CD4-positive, alpha-beta T cell treated with Interleukin-15 for 4 hours (primary cell): ENCODE measurements at places on chromosomes 6 and 20.

- no peak for DNase-seq
These were observed at the start of gene ADGB for GRCh38 chr6:146598772-146599405. Gene ADGB, plus strand, starts transcription at chr6:146598972. Its CDS starts 69 bp downstream, at chr6:146599041.

DNA sequence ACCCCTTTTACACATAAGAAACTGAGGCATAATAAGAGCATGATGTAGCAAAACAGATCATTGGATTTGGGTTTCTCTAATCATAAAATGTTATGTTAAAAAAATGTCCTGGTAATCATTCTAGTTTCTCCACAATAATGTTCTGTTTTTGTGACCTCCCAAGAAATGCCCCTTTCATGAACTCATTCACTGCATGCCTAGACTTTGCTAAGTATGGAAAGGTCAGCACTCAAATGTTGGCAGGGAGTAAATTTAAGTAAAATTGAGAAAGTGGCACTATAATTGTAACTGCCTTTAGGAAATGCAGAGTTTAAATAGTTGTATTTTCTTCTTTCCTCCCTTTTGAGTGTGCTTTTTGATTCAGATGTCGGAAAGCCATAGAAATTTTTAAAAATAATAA, 48.5 kb upstream of the ID4 start:
- no peak for DNase-seq

GRCh38 chr6:20661721-20662120, 127.5 kb downstream of the CDKAL1 start:
- DNase-seq, result no peak

GRCh38 chr6:125307964-125308615, 6.3 kb upstream of the HDDC2 start:
- no peak for DNase-seq

DNA sequence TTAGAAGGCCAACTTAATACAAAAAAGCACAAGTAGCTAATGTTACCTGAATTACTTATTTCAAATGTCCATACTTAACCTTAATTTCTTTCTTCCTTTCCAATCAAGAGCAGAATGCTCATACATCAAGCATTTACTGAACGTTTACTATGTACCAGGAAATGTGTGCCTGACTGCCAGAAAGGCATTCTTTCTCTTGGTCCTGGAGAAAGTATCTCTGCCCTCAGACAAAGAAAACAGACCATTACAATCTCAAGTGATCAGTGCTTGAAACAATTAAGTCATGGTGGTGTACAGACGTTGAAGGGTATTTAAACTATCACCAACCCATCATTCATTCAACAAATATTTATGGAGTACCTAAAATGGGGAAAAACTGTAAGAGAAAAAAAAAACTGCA, 26.4 kb downstream of the CSNK2A1 start:
- no peak for DNase-seq

DNA sequence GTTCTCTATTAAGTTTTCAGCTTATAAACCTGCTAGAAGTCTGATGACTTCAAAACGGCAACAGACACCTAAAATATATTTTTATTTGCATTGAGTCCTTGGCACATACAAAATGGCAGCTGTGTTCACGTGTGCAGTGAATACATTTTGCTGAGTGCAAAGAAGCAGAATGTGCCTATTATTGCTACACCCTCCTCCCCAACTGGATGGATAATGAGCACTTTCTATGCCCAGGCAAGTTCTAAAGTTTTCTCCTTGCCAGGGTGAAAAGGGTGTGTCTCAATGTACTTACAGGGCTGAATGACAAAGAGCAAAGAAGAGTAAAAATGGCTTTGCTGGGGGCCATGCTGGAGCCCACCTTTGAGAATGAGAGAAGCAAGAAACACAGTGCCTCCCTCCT, 4.0 kb upstream of the FERMT1 start:
- no peak for DNase-seq

GRCh38 chr6:7139835-7140470, 32.2 kb downstream of the RREB1 start:
- DNase-seq, result no peak

GRCh38 chr6:16086965-16087364, 41.9 kb upstream of the MYLIP start:
- no peak for DNase-seq

- no peak for DNase-seq
These were observed 81.9 kb downstream of the ANKS1A start for GRCh38 chr6:34970957-34971356.

- DNase-seq, result no peak
These were observed 207.4 kb downstream of the SOX4 start for GRCh38 chr6:21800948-21801438.

- DNase-seq, result no peak
These were observed 58.4 kb downstream of the TRIM38 start for GRCh38 chr6:26021001-26021349.

DNA sequence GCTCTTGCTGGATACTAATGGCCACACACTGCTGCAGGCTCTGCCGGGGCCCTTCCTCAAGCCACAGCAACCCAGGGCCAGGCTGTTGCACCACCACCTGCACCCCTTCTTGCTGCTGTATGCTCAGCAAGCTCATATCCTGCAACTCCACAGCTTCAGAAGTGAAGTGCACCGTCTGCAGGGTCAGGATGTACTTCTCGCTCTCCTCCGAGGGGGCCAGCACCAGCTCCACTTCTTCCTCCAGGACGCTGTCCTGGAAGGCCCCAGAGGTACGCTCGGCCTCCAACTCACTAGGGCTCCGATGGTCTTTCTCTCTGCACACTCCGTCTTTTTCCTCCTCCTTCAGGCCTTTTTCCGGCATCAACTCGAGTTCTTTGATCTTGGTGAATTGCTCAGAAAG, 1.2 kb downstream of the CTCFL start:
- DNase-seq, result no peak

- no peak for DNase-seq
These were observed 498.5 kb upstream of the GJE1 start for GRCh38 chr6:141634269-141634668.

DNA sequence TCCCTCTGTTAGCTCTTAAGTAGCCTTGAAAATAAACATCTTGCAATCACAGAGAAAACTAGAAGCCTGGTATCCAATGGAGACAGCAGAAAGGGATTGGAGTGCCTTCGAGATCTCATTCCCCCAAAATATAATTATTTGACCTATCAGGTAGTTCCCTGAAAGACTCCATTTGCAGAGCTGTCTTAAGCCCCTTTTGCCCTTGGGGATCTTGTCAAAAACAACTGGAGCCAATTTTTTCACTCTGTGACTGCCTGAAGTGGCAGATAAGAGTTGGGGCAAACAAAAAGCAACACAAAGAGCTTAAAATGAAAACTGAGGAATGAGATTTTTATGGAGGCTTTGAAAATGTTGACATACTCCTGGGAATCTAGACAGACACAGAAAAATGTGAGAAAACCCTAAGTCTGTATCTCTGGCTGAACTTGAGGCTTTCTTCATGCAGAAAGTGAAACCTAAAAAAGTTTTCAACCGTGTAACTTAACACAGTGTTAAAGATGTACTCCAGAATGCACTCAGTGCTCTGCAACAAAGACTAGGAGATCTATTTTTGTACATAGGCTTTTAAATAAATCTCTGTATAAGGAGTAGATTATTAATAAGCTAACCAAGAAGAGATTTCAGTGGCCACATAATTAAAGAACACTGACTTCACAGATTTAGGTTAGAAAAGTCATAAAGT, 971.1 kb upstream of the MAN1A1 start:
- DNase-seq, result no peak

DNA sequence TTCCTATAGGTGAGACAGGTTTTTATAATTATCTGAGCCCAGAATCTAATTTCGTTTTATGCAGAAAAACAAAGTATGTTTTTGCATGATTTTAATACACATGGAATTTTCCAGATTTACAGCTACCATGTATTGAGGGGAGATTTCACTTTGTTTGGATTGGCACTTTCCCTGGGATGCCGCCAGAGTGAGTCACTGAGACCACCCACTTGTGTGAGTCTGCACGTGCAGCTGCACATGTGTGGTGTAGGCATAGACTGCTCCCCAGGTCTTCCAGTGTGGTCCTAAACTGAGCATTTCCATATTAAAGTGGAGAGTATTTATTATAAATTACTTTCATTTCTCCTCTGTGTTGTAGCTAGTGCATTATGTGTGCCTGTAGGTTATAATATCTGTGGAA, 186.8 kb downstream of the UBE3D start:
- no peak for DNase-seq

- no peak for DNase-seq
These were observed 133.7 kb downstream of the ERMARD start for GRCh38 chr6:169885131-169885530.

GRCh38 chr6:154508573-154509375, 1.7 kb downstream of the CNKSR3 start:
- no peak for DNase-seq

- DNase-seq, result no peak
These were observed 291.2 kb upstream of the ADGRB3 start for GRCh38 chr6:68343901-68344300.

- no peak for DNase-seq
These were observed 21.6 kb upstream of the MYB start for GRCh38 chr6:135159531-135159930.

GRCh38 chr20:60806824-60807223, 445.2 kb upstream of the CDH4 start:
- DNase-seq, result no peak

DNA sequence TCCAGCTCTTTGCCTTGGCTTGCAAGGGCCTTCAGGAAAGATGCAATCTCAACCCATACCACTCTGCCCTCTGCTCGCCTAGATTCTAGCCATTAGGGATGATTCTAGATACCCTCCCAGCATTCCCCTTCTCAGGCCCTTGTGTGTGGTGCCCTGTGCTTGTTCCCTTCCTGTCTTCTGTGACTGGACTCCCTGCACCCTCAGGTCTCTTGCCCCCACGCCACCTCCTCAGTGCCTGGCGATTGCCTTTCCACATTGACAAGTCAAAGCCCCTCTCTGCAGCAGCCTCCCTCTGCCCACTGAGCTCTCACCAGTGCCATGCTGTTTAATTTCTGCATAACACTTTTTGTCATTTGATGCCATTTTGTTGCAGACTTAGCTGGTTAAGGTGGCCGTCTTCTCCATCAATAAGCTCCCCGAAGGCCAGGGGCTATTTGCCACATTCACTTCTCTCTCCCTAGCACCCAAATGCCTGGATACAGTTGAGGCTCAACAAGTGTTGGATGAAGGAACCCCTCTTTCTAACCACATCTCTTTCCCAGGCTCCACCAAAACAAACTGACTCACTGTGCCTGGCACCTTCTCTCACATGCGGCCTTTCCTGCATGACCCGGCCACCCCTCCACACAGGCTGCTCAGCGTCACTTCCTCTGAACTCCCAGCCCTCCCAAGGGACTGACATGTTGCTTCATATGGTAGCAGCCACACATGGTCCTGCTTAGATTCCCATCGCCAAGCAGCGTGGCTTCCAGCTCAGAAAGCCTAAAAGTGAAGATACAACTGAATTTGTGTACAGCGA, 4.6 kb upstream of the TXNDC5 start:
- no peak for DNase-seq

GRCh38 chr20:48623176-48623905, 204.5 kb downstream of the PREX1 start:
- no peak for DNase-seq

- DNase-seq, result peak; percentile 68
These were observed at the start of gene OGFR for GRCh38 chr20:62804627-62805154. Gene OGFR, plus strand, starts transcription at chr20:62804835. Its CDS starts 25 bp downstream, at chr20:62804860.

DNA sequence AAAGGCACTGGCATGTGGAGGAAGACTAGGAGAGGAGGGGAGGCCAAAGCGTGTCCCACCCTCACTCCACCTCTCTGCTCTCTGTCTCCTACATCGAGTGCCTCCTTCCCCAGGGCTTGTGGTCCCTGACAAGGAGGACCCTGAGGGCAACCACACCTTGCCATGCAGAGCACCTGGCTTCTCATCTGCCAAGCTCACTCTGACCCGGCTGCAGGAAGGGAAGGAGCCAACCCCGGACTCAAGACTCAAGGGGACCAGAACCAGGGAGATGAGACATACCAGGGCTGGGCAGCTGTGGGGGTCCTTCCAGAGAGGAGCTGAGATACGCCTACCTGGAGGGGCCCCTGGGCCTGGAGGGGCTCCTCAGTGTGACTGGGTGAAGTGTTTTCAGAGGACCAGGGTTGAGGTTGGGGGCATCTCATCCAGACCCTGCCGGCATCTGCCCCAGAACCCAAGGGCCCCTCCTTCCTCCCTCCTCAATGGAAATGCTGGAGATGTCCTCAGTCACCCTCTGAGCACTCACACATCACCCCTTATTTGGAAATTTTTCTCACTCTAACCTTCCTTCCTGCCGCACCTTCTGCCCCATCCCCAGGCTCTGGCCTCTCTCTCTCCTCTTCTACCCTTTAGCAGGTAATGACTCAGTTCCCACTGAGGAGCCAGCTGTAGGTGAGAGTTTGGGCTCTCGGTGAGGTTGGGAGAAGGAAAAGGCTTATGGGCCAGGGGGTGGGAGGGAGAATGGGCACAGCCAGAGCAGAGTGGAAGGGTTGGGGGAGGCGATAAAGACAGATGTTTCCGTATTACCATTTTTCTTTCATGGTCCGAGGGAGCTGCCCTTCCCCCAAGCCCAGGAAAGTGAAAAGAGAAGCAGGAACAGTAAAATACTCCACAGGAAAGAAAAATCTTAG, 32.0 kb upstream of the POU5F1 start:
- no peak for DNase-seq

DNA sequence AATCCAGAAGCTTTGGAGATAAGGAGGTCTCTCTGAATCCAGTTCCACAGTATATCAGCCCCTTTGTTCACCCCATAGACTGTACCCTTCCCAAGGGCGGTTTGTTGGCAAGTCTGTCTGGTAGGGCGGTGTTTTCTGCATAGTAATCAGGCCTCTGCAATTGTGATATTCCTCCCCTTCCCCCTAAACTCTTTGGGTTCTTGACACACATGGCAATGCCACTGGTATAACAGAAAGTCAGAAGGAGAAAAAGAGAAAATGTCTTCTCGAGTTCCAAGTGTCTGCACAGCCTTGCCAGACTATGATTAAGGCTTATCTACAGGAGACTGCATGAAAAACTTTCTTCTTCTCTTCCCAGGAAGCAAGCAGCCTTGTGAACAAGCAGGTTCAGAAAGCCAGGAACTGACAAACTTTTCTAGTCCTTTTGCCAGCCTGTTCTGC, 45.6 kb downstream of the FOXO3 start:
- DNase-seq, result no peak

DNA sequence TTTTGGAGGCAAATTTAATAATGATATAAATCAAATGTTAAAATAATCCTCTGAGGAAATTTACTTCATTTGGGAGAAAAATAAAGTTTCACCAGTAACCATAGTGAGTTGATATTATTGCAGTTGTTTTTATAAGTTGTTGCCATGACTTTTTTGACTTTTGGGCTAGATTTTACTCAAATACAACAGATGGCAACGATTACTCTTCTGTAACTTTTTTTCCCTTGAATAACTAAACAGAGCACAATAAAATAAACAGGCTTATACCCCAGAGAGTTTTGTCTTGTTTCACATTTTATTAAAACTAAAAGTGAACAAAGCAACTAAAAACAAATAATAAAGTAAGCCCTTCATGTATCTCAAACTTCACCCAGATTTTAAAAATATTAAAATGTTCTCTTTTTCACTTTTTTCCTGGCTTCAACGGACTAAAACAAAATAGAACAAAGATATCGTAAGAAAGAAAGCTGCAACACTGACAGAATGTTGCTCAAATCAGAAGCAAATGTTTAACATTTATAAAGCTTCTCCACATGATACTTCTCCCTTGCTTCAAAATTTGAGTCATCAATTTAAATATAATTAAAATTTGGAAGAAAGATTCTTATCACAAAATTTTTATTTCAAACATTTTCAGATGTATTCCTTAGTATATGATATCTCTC, 42.5 kb upstream of the BMP5 start:
- no peak for DNase-seq
